Thymus (tissue), 14 donors: ENCODE measurements at places on chromosomes 12 and 14.

DNA sequence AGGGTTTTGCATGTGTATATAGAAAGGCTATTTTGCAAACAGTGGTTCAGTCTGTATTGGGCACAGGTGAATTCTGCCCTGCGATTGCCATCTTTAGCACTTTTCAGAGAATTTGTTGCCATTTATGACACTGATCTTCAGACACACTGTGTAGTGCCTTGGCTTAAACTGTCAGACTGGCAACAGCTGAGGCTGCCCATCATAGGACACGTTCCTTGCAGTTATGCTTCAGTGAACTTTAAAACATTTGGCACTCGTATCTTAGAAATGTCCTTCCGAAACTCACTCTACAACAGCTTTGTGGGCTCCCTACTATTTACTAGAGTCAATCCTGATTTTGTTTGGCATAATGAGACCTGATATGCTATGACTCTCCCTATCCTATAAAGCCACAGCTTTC, 29.1 kb downstream of the AP5M1 start:
- DNase-seq, result no peak

DNA sequence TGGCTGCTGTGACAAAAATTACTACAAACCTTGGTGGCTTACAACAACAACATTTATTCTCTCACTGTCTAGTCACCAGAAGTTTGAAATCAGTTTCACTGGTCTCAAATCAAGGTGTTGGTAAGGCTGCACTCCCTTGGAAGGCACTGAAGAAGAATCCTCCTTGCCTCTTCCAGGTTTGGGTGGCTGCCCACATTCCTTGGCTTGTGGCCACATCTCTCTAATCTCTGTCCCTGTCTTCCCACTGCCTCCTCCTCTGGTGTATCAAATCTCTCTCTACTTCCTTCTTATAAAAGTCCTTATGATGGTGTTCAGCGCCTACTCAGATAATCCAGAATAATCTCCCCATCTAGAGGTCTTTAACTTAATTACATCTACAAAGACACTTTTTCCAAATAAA, 31.0 kb downstream of the PLCZ1 start:
- no peak for DNase-seq

DNA sequence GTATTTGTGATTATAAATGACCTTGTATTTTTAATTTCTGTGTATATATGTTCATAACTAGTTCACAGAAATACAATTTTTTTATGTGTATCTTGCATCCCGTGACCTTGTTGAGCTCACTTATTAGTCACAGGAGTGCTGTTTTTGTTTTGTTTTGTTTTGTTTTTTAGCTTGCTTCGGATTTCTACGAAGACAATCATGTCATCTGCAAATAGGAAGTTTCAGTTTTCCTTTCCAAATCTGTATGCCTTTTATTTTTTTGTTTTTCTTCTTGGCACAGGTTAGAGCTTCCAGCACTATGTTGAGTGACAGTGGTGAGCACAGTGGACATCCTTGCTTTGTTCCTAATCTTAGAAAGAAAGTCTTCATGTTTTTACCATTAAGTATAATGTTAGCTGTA, 229.2 kb upstream of the GARIN6 start:
- DNase-seq, result no peak

- no peak for DNase-seq
Observed at GRCh38 chr12:18576104-18576626, 161.6 kb downstream of the PLCZ1 start.

- DNase-seq, result no peak
Observed at GRCh38 chr12:131346555-131347344, 364.1 kb upstream of the SFSWAP start.

DNA sequence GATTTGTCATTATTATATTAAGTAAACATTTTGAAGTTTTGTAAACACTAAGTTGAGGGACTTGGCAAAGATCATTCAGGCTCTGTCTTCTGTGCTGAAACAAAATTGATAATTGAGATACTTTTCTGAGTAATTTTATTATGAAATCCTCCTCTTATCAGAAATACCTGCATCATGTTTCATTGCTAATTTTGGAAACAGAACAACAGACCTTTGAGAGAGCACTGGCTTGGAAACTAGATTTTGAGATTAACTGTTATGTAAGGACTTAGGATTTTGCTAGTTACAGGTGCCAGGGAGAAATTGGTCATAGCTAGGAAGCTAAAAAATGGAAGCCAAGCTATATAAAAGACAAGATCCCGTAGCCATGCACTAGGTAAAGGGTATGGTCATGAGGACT, 201.7 kb upstream of the DCN start:
- no peak for DNase-seq

DNA sequence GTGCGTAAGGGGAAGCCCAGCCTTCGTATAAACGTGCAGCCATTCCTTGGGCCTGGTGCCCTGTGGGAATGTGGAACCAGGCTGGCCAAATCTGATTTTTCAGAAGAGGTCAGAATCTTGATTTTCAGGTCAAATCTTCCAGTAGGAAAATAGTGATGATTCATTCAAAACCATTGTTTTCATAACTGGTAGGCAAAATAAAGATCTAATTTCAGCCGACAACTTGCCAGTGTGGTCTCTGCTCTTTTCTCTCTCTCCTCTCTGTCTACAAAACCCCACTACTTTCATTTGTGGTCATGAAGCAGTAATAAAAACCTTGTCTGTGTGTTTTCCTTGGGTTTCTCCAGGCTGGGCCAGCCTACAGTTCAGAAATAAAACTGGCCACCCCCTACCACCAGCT, 135.1 kb downstream of the RBM19 start:
- no peak for DNase-seq

GRCh38 chr12:26800347-26800746, 32.6 kb downstream of the ITPR2 start:
- no peak for DNase-seq

DNA sequence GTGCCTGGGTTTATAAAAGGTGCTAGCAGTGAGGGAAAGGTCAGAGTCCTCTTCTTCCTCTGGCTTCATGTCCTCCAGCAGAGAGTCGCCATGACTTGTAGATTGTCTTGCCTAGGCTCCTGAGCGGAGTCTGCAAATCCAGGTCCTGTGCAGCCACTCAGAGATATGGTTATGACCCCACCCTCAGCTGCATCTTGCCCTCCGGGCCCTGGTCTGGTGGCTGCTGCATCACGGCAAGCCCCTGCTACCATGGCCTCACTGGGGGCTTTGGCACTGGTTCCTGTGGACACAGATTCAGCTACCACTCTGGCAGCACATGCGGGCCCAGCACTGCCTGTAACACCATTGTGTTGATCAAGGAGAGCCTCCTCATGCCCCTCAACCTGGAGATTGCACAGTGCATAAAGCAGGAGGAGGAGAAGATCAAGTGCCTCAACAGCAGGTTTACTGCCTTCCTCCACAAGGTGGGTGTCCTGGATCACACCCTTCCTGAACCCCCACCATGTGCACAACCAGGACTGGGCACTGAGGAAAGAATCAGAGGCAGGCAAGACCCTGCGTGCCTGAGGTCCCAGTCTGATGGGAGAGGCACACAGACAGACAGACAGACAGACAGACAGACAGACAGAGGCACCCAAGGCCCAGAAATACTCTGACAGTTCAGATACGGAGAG, 10.5 kb upstream of the KRT86 start:
- no peak for DNase-seq

DNA sequence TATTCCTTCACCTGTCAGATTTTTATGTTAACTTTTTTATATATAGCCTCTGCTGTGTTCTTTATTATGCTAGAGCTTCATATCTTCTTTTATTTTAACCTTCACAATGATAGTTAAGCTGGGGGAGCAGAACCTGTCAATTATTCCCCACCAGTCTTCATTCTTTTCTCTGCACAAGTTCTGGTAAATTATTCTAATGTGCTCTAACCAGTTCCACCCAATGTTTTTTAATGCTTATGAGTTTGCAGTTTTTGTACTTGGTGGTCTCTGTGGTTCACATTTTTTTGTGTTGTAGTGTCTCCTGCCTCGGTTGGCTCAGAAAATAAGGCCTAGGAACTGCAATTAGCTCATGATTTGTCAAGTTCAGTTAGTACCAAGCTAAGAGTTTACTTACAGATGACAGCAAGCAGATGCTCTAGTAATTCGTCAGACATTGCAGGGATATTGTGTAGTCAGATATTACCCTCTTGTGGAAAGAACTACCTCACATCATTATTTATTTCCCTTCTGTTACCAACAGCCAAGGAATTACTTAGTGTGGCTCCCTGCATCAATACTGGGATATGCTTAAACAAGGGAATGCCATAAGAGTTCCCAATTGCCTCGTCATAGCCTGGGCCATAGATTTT, 14.5 kb downstream of the DYRK2 start:
- no peak for DNase-seq

GRCh38 chr12:97435153-97435552, 27.5 kb upstream of the RMST start:
- no peak for DNase-seq

GRCh38 chr12:31105668-31106067, 32.0 kb downstream of the DDX11 start:
- no peak for DNase-seq

- no peak for DNase-seq
Observed at GRCh38 chr12:94587266-94588241, 62.8 kb downstream of the TMCC3 start.

- DNase-seq, result peak; percentile 53
Observed at GRCh38 chr12:3727877-3728632, 24.9 kb downstream of the CRACR2A start.

- no peak for DNase-seq
Observed at GRCh38 chr12:101992091-101992490, 69.7 kb downstream of the WASHC3 start.

DNA sequence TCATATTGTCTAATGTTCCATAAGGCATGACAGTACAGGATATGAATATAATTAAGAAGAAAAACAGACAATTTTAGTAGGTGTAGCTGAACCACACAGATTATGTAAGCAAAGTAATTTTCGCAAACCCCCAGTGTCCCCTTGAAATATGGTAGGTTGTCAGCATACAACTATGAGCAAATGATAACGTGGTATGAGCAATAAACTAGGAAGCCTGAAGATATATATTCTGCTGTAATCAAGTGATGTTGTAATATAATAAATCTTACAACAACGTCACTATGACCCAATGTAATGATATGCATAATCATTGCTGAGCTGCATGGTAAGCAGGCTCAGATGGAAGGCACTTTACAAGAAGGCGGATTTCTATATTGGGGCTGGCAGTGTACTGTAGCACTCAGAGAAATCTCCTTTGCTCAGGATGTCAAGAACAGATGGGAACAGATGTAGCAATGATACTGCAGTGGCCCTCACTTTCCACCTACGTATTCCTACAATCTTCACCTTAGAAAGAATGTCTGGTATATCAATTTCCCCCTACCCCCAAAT, 47.8 kb upstream of the MYF6 start:
- no peak for DNase-seq

- DNase-seq, result no peak
Observed at GRCh38 chr12:57815177-57816000, 3.1 kb downstream of the AVIL start.
